ENCODE measurements at places on chromosomes 4 and X. TPM values are rescaled to one million over a fixed set of nuclear protein-coding genes. Genes with fewer than 3 reads are reported as not detected.

Gene FAM184B
- 0.11 TPM for total RNA-seq

Gene RENBP
- total RNA-seq: 4.4 TPM

Gene RIPPLY1
- not detected for total RNA-seq

Gene CYTL1
- 24.2 TPM for total RNA-seq

Gene PLS3
- total RNA-seq: 245 TPM

Gene MAGEB1
- not detected for total RNA-seq

Gene AIFM1
- 10.8 TPM for total RNA-seq

Gene PHF8
- 20.1 TPM for total RNA-seq

Gene NSG1
- 5.4 TPM for total RNA-seq

Gene BEX1
- total RNA-seq: 3.5 TPM

Gene PNMA6A
- total RNA-seq: 1.7 TPM

Gene ABCG2
- 22.9 TPM for total RNA-seq

Gene ARSH
- 0.32 TPM for total RNA-seq

Gene SHISA3
- 2.1 TPM for total RNA-seq

Gene MRFAP1
- total RNA-seq: 81.2 TPM

Gene TAF7L
- 0.26 TPM for total RNA-seq

Gene VCX3A
- not detected for total RNA-seq

Gene C4orf36
- 0.63 TPM for total RNA-seq

Gene GLRA2
- 1.6 TPM for total RNA-seq

Gene N4BP2
- 64.7 TPM for total RNA-seq

Gene L1CAM
- total RNA-seq: 5.6 TPM

Gene WDR1
- 107 TPM for total RNA-seq

Gene HSFX4
- total RNA-seq: not detected

Gene SOD3
- total RNA-seq: 27.1 TPM

Gene MAGEE2
- total RNA-seq: 0.74 TPM

Gene CSAG3
- total RNA-seq: not detected

Gene CNKSR2
- 16.1 TPM for total RNA-seq

Gene PRKG2
- total RNA-seq: 2.1 TPM

Gene UGT2B11
- not detected for total RNA-seq
